CD4-positive, CD25-positive, alpha-beta regulatory T cell (primary cell): ENCODE measurements at places on chromosomes 2 and 18.

DNA sequence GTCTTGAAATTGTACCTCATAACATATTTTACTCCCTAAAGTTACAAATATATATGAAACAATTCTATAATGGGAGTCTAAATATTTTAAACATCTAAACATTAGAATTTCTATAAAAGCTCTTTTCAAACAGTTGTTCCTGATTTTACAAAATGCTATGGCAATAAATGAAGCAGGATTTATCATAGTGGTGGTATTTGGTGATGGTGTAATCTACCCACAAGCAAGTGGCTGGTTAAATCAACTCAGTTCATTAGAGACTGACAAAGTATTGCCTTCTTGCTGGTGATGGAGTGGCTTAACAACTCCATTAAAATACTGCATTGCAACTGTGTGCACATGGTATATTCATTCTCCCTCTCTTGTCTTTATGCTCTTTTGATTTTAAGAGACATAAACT is 138.9 kb downstream of the PMAIP1 start:
- no peak for DNase-seq
- H3K4me3 ChIP-seq = no peak overlapping the region
- no peaks in the 10 kb centered on the region for H3K4me1 ChIP-seq
- H3K36me3 ChIP-seq = no peaks in the 10 kb centered on the region
- H3K27ac ChIP-seq = no peak overlapping the region
- peaks cover 1% of the 10 kb centered on the region for H3K27me3 ChIP-seq

DNA sequence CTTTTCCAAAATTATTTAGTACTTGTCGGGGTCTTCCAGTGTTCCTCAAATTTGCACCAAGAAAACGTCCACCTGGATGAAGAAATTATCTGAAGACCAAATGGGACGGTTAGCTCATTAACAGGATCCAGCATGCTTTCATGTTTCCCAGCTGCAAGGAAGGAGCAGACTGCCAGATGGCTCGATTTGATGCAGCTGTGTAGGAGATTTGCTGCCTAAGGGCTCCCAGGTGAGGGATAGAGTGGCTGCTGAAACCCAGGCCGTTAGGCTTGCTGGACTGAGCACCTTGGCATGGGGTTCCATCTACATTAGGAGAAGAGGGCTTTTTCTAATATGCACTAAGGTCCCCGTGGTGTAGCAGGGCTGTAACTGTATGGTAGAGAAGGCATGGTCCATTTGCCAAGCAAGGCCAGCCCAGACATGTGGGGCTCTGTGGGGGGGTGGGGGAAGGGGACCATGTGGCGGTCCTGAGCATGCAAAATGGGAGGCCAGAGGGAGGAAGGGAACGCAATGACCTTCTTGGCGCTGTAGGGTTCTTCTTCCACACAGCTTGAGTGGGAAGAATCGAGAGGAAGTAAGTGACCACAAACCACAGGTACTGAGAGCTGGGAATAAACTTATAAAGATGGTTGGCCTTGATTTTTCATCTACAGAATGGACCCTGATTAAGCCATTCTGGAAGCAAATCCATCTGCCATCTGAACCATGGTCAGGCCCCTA is 144.0 kb downstream of the TMEM163 start:
- H3K4me1 ChIP-seq = no peaks in the 10 kb centered on the region
- no peak overlapping the region for H3K4me3 ChIP-seq
- H3K27me3 ChIP-seq = peaks cover 4% of the 10 kb centered on the region
- no peak for DNase-seq
- no peaks in the 10 kb centered on the region for H3K36me3 ChIP-seq

DNA sequence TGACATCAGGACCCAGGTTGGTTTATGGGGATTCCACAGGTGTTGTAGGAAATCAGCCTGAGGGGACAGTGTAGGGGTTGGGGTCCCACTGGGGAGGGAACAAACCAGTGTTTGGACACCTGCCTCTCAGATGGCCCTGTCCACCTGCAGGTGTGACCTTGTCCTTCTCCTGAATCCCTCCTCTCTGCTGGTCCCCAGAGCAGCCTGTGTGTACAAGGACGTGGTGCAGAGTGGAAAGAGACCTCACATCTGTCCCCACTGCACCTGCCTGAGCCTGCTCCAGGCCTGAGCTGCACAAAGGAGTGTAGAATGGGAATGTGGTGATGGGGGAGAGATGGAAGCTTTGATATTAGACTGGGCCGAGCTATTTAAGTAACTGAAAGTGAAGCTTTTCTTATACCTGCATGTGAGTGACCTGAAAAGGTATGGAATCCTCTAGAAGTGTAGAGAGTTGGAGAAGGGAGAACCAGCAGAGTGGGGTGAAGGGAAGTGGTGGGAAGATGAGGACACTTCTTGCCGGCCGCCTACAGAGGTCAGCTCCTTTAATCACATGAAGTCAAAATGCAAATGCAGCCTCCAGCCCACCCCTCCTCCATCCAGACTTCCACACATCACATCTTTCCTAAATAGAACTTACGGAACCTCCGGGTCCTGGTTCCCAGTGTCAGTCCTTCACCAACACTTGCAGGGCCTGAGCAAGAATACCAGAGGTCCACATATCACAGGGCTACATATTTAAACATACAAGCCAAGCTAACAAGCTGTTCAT is 89.3 kb upstream of the SMAD2 start:
- no peak overlapping the region for H3K27ac ChIP-seq
- H3K4me3 ChIP-seq = no peak overlapping the region
- H3K36me3 ChIP-seq = no peaks in the 10 kb centered on the region
- DNase-seq = no peak

DNA sequence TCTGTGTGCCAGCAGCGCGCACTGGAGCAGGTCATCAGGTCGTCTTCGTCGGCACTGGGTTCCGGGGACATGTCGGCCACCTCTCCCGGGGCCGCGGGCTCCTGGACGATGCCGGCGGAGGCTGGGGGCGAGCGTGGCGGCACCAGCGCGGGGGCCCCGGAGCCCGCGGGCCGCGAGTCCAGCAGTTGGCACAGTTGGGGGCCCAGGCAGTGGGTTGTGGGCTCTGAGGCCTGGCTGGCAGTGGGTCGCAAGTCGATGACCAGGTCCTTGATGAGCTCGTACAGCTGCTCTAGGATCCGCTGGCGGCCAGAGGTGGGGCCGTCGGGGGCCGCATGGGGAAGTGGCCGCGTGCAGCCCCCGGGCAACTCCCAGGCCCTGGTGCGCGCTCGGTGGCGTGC is 300.5 kb downstream of the CCDC74A start:
- no peaks in the 10 kb centered on the region for H3K27me3 ChIP-seq
- H3K4me3 ChIP-seq = no peak overlapping the region
- no peak for DNase-seq
- no peaks in the 10 kb centered on the region for H3K36me3 ChIP-seq
- H3K27ac ChIP-seq = no peak overlapping the region

DNA sequence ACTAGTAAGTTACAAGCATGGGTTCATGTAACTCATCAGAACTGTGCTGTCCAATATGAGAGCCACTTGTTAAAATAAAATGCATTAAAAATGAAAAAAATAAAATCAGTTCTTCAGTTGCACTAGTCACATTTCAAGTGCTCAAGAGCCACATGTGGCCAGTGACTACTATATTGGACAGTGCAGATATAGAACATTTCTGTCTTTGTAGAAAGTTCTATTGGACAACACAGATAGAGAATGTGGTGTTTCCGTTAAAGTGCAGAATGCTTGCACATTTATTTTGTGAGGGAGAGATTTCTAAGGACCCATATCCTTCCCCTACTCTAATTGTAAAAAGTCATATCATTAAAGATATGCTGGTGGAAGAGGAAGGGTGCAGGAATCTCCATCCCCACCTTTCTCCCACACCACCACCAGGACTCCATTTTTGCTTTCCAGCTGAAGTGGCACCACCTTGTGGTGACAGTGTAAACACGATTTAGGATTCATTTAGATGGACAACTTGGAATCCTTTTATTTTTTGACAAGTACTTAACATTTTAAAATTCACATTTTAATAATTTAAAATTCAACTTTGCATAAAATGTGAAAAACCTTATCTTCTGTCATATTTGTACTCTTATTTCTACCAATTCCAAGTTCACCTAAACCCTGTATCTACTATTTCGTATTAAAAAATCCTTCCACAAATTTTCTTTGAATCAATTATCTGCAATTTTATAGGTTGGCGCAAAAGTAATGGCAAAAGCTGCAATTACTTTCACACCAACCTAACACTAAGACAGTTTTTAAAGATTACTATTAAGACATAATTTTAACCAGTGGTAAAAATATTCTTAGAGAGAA is 9.4 kb upstream of the CD302 start:
- peak; percentile 16 for DNase-seq
- H3K4me1 ChIP-seq = no peaks in the 10 kb centered on the region
- H3K27me3 ChIP-seq = no peaks in the 10 kb centered on the region

DNA sequence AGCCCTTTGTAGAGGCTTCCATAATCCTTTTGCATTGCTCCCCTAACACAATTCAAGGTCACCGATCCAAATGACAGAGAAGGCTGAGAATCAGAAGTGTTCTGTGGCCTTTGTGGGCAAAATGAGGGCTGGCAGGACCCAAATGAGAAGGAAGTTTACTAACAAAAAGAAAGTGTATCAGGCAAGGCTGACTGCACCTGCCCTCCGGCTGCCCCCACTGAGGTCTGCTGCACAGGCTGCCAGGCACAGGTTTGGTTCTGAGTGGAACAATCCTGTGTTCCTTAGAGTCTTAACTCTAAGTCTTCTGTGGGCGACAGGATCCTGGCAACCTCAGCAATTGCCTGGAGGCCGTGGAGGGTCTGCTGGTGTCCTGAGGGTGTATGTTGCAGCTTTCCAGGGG is 568.5 kb downstream of the CMPK2 start:
- no peak for DNase-seq
- no peaks in the 10 kb centered on the region for H3K27me3 ChIP-seq
- H3K4me1 ChIP-seq = no peaks in the 10 kb centered on the region
- H3K36me3 ChIP-seq = no peaks in the 10 kb centered on the region
- no peak overlapping the region for H3K27ac ChIP-seq

DNA sequence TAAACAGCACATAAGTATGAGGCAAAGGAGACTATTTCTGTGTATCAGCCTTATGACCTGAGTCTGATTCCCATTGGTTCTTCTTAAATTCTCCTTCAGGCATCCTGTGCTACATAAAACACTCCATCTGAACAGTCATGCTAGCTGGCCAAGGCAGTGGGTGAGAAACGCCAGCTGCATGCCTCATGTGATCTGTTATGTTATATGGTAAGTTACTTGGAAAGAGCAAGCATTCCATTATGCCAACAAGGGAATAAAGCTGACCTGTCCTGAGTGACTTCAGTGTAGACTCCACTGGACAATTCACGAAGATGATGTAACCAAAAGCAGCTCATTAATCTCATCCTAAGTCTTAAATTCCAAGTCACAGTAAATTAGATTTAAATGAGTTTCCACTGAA is 216.5 kb upstream of the FN1 start:
- no peaks in the 10 kb centered on the region for H3K36me3 ChIP-seq
- no peak overlapping the region for H3K27ac ChIP-seq
- H3K4me1 ChIP-seq = no peaks in the 10 kb centered on the region
- no peaks in the 10 kb centered on the region for H3K27me3 ChIP-seq
- H3K4me3 ChIP-seq = no peak overlapping the region
- DNase-seq = no peak

DNA sequence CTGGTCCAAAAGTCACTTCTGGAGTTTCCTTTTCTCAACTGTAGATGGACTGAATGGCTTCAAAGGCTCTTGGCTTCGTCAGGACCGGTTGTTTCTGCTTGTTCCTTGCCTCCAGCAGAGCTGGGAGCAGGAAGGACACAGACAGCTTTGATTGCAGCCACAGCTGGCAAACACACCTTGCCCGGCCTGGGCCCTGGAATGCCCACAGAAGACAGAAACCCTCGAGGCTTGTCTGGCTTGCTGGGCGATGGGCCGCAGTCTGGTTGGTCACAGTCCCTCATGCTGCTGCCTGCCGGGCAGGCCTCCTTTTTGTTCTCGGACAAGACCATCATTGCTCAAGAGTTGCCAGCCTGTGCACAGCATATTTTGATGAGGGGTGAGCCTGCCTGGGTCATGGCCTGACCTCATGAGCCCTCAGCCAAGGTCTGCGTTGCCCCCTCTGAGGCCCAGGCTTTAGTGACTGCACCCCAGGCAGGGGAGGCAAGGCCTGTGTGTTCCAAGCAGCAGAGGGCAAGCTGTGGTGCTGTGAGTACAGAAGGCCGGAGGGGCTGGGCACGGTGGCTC is 37.8 kb downstream of the ATP6V1C2 start:
- H3K36me3 ChIP-seq = no peaks in the 10 kb centered on the region
- no peak overlapping the region for H3K27ac ChIP-seq
- no peaks in the 10 kb centered on the region for H3K27me3 ChIP-seq
- H3K4me3 ChIP-seq = no peak overlapping the region

- DNase-seq = no peak
- H3K36me3 ChIP-seq = no peaks in the 10 kb centered on the region
- H3K4me1 ChIP-seq = no peaks in the 10 kb centered on the region
- no peak overlapping the region for H3K4me3 ChIP-seq
- no peak overlapping the region for H3K27ac ChIP-seq
- H3K27me3 ChIP-seq = no peaks in the 10 kb centered on the region
These were observed 70.3 kb downstream of the PPP1R1C start for GRCh38 chr2:182055993-182056392.

DNA sequence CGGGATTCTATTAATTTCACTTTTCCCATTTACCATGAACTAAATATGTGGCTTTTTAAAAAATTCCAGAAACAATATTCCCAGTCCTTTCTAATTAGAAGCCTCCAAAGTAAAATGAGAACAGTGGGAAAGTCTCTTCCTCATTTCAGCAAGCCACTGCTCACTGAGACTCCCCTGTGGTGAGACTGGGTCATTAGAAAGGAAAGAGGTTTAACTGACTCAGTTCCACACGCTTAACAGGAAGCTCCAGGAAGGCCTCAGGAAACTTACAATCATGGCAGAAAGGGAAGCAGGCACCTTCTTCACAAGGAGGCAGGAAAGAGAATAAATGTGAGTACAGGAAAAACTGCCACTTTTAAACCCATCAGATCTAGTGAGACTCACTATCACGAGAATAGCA is 258.9 kb upstream of the CHAC2 start:
- no peaks in the 10 kb centered on the region for H3K36me3 ChIP-seq
- H3K4me3 ChIP-seq = no peak overlapping the region
- H3K4me1 ChIP-seq = no peaks in the 10 kb centered on the region
- H3K27ac ChIP-seq = no peak overlapping the region
- no peaks in the 10 kb centered on the region for H3K27me3 ChIP-seq
- no peak for DNase-seq

DNA sequence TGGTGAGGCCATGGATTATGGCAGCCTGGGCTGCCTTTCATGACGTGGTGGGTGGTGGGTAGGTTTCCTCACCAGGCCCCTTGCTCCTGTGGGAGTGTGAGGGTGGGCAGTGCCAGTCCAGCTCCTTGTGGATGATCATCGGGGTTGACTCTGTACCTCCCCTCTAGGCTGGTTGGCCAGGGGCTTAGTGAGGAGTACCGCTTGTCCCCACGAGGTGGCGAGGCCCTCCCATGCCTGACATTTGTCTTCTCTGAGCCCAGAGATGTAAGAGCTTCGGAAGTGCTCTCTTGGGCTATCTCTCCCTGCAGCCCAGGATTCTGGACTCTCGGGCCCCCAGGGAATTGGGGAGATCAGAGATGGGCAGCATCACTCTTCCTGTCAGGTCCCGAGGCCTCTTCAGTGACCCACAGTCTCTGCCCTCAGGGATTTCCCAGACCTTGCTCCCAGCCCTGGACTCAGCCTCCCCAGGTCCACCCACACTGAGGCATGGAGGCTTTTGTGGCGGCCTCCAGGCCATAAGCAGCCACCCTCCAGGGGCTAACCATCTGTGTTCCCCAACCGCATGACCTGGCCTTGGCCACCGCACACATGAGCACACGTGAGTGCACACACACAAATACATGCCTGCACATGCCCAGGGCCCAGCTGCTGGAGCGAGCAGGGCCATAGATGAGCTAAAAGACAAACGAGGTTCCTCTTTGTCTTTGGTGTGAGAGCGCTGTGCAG is 6.5 kb downstream of the SPR start:
- no peak overlapping the region for H3K27ac ChIP-seq
- H3K27me3 ChIP-seq = peaks cover 17% of the 10 kb centered on the region
- no peak for DNase-seq
- no peaks in the 10 kb centered on the region for H3K4me1 ChIP-seq
- no peak overlapping the region for H3K4me3 ChIP-seq
